ENCODE measurements at places on chromosomes 13 and 19.

GRCh38 chr19:3135961-3136683 lies at the start of gene GNA15:
Gene GNA15 (plus strand): TSS chr19:3136033. CDS start chr19:3136451, 418 bp downstream.
- peak; percentile 85 for DNase-seq

DNA sequence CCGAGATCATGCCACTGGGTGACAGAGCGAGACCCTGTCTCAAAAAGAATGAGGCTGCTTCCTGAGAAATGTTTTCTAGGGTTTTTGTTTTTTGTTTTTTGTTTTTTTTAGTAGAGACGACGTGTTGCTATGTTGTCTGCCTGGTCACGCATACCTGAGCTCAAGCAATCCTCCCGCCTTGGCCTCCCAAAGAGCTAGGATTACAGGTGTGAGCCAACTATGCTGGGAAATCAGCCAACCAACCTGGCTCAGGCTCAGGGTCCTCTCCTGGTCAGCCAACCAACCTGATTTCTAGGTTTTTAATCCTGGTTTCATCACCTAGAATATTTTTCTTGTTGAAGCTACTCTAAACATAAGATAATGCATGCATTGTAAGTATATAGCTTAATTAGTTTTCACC lies 7.8 kb downstream of the DHX34 start:
- no peak for DNase-seq

GRCh38 chr19:18263324-18264136 lies 10.7 kb downstream of the IQCN start:
- no peak for DNase-seq

DNA sequence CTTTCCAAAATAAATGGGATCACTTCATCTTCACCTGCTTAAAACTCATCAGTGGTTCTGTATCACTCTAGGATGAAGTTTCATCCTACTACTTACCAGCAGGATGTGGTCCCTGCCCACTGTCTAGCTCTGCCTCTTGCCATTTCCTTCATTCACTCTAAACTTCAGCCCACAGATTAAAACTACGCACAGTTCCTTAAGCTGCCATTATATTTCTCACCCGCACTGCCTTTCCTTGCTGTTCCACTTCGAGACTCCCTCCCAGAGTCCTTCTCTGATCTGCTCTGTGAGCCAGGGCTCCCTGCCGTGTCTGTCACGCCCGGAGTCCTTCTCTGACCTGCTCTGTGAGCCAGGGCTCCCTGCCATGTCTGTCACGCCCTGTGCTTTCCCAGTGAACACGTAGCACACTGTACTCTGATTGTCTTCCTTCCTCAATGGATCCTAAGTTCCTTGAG lies 52.0 kb upstream of the NPAS1 start:
- peak; percentile 66 for DNase-seq

- DNase-seq, result no peak
Measured at GRCh38 chr19:58052256-58052655, 6.8 kb upstream of the ZNF135 start.

GRCh38 chr19:17243830-17244617 lies 1.7 kb downstream of the NR2F6 start:
- DNase-seq, result no peak

- DNase-seq, result no peak
Measured at GRCh38 chr19:19672816-19673215, 4.2 kb downstream of the ZNF101 start.

DNA sequence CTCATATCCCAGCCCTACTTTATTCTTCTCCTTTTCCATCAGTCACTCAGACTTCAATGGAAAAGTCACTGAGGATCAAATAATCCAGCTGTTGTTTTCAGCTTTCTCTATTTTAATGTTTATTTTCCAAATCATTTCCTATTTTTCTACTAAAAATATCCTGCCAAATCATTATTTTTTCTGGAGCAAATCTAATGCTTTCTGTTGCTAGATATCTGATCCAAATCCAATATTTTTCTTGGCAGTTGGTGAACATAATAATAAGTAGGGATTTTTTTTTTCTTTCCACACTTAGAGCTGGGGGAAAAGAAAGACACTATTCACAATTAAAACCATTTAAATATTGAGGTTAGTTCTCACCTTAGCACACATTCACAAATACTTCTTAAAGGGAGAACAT lies 656.1 kb downstream of the DACH1 start:
- no peak for DNase-seq

DNA sequence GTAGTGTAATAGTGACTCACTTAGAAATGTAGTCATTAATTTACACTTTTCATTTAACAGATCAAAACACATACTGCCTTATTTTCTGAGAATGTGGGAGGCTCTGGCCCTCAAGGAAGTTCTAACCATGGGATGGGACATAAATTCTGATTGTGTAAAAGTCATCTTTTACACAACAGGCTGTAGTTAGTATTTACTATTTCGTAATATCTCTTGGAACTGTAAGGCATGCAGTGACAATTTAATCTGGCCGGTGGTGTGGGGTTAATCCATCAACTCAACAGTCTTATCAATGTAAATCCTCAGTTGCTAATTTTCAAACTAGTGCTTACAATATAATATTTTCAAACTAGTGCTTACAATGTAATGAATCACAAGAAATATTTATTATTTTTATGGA lies 1599.2 kb downstream of the EFNB2 start:
- no peak for DNase-seq

DNA sequence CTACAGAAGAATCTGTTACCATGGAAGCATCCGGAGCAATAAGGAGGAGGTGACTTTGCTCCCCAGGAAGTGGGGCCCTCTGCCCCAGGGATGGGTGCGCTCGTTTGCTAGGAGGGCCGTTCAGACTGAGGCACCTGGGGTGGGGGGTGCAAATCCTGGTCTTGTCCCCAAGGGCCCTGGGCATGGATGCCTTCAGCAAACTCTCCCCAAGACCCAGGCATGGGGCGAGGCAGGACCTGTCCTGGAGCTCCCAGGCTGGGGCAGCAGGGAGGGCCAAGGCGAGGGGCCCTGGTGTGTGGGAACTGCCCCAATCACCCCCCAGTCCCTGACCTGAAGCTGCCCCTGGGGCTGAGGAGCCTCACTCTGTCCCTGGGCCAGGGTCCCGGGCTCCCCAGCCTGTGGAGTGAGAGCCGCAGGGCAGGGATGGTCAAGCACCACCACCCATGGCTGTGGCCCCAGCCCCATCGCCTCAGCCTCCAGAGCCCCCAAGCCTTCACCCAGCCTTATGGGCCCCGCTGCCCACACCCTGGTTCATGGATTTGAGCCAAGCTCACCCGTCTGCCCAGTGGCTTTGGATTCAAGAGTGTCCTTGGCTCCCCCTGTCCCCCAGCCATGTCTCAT lies 240.6 kb upstream of the SGCG start:
- DNase-seq, result no peak

- no peak for DNase-seq
Measured at GRCh38 chr19:50275577-50276368, 53.4 kb downstream of the KCNC3 start.

GRCh38 chr13:98977568-98978265 lies at the start of gene DOCK9:
Gene DOCK9 (minus strand): TSS chr13:98978064. CDS start chr13:98977909, 155 bp downstream.
- DNase-seq, result no peak

DNA sequence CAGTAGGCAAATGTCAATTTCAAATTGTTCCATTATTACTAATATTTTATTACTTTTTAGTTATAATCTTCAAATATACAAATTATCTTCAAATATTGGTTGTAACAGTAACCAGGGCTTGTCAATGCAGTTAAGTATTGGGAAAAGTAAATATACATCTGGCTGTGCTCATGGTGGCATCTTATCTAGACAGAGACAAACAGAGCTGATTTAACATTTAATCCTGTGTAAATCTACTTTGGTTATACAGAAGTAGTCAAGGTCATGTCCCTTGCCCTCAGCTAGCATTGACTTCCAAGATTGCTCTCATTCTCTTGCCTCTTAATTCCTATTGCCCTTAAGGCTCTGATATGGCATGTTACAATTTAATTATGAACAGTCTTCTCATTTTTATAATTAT lies 98.4 kb upstream of the KLHL1 start:
- DNase-seq, result no peak

DNA sequence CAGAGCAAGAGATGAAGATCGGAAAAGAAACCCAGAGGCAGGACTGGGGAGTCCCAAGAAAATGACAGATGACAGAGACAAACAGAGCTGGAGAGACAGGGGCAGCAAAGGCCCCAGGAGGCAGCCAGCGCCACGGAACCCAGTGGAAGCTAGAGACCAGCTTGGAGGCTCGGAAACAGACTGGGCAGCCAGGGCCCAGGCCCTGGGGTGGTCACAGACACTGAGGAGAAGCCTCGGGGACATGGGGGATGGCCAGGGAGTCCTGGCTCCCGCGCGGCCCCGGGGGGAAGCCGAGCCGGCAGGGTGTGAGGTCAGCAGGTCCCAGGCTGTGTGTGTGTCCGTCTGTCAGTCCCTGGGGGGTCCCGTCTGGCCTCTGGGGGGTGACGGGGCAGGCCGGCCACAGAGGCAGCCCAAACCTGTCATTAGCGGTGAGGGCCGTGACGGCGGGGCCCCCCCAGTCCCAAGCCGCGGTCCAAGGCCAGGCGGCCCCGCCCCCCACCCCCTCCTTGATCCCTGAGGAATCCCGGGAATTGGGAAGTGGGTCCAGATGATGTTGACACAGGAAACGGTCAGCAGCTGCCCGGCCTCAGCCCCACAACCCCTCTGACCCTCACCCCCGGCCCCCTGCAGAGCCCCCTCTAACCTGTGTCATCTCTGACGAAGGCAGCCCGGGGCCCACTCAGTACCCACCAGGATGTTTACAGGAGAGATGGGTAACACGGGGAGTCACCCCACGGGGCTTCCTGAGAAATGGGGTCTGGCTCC lies 2.5 kb upstream of the TMEM190 start:
- DNase-seq, result no peak

GRCh38 chr13:39586151-39586550 lies 16.8 kb downstream of the LHFPL6 start:
- DNase-seq, result no peak

GRCh38 chr19:54145541-54146158 lies 8.1 kb downstream of the CNOT3 start:
- DNase-seq, result no peak

- DNase-seq, result peak; percentile 75
Measured at GRCh38 chr13:51614350-51614786, 30.1 kb downstream of the WDFY2 start.

DNA sequence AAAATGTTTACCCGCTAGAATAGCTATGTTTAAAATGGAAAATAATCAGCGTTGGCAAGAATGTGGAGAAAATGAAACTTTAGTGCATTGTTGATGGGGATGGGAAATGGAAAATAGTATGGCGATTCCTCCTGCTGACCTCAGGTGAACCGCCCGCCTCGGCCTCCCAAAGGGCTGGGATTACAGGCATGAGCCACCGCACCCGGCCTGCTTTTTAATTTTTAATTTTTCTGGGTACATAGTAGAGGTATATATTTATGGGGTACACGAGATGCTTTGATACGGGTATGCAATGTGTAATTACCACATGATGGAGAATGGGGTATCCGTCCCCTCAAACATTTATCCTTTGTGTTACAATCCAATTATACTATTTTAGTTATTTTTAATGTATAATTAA lies 7.3 kb upstream of the NLRP8 start:
- no peak for DNase-seq

GRCh38 chr13:98941126-98941525 lies 36.7 kb downstream of the DOCK9 start:
- no peak for DNase-seq

DNA sequence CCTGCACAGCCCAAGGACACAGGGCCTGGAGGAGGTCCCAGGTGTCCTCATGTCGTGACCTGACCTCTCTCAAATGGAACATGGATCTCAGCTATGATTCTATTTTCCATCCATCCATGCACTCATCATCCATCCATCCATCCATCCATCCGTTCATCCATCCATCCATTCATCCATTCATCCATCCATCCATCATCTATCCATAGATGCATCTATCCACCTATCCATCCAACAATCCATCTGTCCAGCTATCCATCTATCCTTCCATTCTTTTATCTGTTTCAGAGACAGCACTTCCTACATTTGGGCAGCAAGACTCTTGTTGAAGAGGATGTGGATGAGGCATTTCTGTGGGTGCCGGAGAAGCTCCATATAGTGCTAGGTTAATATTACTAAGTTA lies 86.7 kb downstream of the SCGB2B2 start:
- no peak for DNase-seq

DNA sequence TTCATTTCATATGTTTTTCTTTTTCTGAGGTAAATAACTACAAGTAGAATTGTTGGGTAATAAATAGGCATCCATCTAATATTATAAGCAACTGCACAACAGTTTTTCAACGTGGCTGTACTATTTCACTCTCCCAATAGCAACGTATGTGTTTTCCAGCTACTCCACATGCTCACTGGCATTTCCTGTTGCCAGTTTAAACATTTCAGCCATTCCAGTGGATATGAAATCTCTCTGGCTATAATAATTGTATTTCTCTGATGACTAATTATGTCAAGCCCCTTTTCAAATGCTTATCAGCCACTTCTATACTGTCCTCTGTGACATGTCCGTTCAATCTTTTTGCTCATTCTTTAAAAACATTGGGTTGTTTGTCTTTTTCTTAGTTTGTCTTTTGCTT lies 26.8 kb upstream of the ALOX5AP start:
- DNase-seq, result no peak

DNA sequence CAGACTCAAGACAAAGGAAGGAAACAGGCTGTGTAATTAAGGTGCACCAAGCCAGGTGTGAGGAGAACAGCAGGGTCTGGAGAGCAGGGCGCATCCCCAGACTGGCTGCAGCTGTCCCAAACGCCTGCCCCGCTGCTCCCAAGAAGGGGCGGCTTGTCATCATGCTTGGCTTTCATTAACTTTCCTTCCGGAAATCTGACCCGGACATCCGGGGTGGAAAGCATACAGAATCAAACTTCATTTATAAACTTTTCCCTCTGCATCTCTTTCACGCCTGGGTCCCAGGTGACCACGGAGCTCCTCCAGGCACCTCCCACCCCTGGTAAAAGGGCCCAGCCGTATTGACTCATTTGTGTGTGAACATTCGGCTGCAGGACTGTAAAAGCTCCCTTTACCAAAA lies 31.7 kb downstream of the TSHZ3 start:
- no peak for DNase-seq

GRCh38 chr13:80039000-80039399 lies 301.9 kb downstream of the SPRY2 start:
- DNase-seq, result no peak

DNA sequence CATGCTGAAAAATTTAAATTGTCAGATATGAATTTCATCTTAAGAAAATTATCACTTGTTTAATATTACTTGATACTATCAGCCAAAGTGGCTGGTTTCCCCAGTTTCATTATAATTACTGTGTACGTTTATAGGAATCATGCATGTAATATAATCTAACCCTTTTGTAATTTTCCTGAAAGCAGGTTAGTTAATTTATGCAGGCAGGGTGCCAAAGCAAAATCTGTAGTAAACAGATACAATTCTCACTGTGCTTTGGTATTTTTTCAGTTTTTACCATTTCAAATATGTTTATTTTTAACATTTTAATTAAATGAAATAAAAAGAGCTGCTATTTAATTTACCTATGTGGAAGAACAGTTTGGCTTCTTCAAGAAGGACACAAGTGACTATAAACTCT lies 1227.5 kb upstream of the MIR17HG start:
- no peak for DNase-seq

- DNase-seq, result no peak
Measured at GRCh38 chr13:46388846-46389245, 1.8 kb upstream of the RUBCNL start.

- no peak for DNase-seq
Measured at GRCh38 chr19:58353717-58354477, 605 bp upstream of the A1BG start.

- no peak for DNase-seq
Measured at GRCh38 chr13:110443622-110444225, 117.8 kb downstream of the RAB20 start.

- DNase-seq, result peak; percentile 62
Measured at GRCh38 chr19:1408300-1409203, 1.2 kb downstream of the DAZAP1 start.

- DNase-seq, result no peak
Measured at GRCh38 chr19:34832581-34833112, 59.6 kb upstream of the ZNF599 start.

All from activated CD4-positive, alpha-beta T cell treated with anti-CD3 and anti-CD28 coated beads, Interleukin-10, Interleukin-2, amounts not matched to agents 100 ng/mL and 50 ng/mL, durations not matched to agents 16 hours and 8 hours (primary cell).